Fibroblast of skin of scalp (primary cell): ENCODE measurements at places on chromosomes 5 and 9.

DNA sequence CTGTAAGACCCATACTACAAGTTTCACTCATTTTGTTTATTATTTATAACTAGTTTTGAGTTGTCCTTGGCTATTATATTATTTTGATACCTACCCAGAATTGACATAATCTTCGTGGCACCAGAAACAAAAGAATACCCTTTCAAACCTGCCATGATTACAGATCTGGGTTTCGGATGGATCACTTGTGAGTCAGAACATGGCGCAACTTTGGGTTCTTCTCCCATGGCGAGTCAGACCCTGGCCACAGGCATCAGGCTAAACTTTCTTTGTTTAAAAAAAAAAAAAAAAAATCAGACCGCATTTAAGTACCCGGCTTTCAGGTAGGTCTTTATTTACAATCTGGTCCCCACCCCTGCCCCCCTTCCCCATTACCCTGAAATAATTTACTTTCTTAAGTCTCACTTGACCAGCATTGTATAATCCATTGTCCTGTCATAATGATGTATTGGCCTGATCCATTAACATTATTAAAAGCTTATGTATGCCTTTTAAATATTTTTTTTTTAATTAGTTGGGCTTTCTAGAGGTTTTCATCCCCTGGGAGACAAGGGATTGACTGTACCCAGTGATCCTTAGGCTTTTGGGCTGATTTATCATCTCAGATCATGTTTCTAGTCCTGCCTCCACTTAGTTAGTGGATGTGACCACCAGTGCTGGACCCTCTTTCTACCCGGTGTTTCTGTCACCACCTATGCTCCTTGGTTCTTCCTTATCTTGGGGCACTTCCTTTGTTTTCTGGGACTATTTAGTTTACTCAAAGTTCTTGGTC, 43.9 kb downstream of the F2RL2 start:
- DNase-seq = peak; percentile 29

DNA sequence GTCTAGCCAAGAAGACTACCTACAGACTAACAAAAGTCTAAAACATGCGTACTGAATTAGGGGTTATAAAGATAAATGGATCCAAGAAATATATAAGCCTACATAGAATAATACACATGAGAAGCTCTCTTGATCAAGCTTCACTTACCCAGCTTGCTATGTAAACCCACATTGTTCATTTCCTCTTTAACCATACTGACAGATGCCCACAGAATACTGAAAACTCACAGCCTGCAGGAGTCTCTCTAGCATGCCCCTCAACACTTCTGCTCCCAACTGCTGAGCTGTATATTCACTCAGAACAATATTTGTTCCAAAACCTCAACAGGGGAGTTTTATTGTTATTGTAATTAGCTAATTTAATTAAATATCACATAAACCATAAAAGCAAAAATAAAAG, 52.4 kb downstream of the RFX3 start:
- no peak for DNase-seq

- DNase-seq = peak; percentile 52
Measured at GRCh38 chr9:18493451-18493993, 19.6 kb downstream of the ADAMTSL1 start.

DNA sequence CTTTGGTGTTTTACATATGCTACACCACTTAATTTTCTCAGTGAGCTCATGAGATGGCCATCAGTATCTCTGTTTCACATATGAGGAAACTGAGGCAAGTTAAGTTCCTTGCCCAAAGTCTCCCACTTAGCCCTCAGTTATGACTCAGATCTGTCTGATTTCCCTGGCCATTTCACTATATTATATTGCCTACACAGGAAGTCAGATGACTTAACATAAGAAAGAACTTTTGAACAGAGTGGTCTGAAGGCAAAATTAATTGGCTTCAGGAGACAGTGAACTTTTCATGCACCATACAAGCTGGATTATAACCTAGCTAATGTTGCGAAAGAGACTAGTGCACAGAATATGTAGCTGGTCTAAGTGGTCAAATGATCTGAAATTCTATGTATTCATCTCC, 221.6 kb downstream of the NFIB start:
- no peak for DNase-seq

GRCh38 chr9:133201424-133202144, 7.5 kb downstream of the OBP2B start:
- no peak for DNase-seq

GRCh38 chr9:86600977-86601376, 246.8 kb upstream of the TUT7 start:
- DNase-seq = no peak

- no peak for DNase-seq
Measured at GRCh38 chr9:278651-279050, 64.0 kb downstream of the DOCK8 start.

- no peak for DNase-seq
Measured at GRCh38 chr5:16345454-16345853, 120.1 kb downstream of the ZNF622 start.

DNA sequence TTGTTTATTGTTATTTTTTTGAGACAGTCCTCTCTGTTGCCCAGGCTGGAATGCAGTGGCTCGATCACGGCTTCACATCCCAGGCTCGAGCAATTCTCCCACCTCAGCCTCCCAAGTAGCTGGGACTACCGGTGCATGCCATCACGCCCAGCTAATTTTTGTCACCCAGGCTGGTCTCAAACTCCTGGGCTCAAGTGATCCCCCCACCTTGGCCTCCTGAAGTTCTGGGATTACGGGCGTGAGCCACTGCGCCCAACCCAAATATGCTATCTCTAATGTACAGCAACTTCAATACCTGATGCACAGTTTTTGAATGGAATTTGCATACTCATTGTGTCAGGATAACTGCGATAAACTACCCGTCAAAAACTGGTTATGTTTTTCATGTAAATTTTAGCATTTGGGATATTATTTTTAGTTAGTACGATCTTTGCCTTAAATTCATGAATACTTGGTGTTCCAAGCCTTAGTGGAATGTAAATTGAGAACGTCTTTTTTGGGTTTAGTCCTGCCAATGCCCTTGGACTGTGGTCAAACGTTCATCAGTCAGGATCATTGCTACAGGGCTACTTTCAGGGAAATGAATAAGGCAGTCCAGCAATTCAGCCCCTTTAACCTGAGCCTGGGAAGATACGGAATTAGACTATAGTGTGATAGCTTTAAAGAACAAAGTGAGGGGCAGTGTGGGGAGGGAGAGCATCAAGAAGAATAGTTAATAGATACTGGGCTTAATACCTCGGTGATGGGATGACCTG, 4.4 kb downstream of the UGCG start:
- no peak for DNase-seq

GRCh38 chr5:120749737-120750136, 285.6 kb downstream of the PRR16 start:
- DNase-seq = no peak

DNA sequence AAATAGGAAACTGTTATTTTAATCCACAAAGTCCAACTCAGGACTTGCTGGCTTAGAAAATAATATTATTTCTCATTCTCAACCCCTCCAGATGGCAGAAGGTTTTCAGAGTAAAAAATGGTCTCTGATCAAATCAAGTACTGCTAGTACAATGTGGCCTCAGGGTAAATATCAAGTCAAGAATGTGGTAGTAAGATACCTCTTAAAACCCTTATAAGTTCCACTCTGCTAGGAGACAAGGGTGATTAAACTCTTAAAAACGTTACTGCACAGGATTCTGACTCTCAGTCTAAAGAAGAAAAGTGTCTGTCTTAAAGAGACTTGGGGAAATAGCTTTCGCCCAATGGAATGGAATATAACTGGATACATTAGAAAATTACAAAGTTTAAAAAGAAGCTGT, 120.8 kb upstream of the PDE4D start:
- DNase-seq = no peak

DNA sequence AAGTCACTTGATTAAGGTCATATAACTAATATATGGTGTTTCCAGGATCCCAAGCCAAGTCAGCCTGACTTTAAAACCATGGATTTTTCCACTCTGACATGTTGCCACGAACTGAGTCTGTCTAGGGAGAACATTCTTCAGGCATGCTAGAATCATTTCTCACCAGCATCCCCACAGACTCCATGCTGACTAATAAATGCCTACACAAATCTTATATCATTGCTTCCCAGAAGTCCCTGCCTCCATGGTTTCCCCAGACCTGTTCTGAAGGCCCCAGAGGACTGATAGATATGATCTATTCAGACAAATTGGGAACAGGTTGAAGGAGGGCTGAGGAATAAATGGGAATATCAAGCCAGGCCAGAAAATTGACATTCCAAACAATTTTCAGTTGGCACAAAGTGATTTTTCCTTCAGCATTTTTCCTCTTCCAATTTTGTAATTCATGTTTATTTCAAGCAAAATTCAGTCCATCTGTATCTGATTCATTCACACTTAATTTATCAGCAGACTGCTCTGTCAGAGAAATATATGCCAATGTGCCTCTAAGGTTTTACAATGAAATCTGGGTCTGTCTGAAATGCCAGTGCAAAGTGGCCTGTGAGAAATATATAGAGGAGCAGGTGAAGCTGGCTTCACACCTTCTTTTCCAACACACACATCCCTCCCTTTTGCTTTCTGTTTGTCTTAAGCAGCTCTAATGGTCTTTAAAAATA, 413.6 kb upstream of the TNC start:
- peak; percentile 94 for DNase-seq

GRCh38 chr9:134555094-134555650, 86.4 kb upstream of the COL5A1 start:
- peak; percentile 82 for DNase-seq

DNA sequence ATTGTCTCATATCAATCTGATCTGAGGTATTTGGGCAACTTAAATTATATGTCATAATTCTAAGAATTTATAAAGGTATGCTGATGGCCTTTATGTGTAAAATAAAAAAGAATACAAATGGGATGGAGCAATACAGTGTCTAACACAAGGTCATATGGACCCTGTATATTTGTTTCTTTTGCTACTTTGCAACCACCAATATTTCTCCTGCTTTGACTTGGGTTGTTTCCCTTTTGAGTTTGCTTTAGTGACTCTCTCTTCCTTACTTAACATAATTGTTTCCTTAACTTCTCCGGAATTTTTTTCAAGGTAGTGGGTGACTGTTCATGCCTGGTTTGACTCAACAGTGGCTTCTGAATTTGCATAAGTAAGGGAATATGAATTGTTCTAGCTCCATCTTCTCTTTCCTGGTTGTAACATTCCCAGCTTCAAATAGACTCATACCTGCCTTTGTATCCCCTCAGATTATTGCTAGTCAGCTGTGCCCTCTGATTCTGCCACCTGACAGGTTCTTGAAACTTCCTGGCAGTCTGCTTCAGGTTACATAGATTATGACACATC, 30.2 kb upstream of the ANXA1 start:
- no peak for DNase-seq

- no peak for DNase-seq
Measured at GRCh38 chr9:99244344-99245260, 22.5 kb downstream of the SEC61B start.

GRCh38 chr5:132222649-132223038, 5.0 kb downstream of the P4HA2 start:
- DNase-seq = no peak

DNA sequence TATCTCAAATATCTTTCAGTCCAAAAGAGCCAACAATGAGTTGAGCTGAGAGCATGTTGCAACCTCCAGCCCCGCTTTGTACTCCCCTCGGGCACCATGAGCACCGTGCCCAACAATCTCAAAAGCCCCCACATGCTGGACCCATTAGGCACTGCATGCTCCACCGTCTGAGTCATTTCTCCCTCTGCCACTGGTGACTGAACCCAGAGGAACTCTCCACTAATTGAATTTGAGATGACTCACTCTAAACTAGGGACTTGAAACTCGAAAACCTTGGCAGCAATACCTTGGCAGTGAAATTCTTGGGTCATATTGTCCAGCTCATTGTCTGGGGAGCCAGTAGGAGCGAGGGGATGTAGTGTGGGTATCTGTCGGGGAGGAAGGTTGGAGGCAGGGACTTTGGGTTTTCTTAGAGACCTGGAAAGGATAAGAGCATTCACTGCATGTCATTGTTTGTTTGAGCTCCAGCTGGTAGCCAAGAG, 49.9 kb upstream of the SLIT3 start:
- DNase-seq = peak; percentile 100

GRCh38 chr9:110214586-110215355, 6.8 kb upstream of the C9orf152 start:
- DNase-seq = no peak

GRCh38 chr9:94971378-94972131, 245.1 kb downstream of the AOPEP start:
- DNase-seq = no peak

DNA sequence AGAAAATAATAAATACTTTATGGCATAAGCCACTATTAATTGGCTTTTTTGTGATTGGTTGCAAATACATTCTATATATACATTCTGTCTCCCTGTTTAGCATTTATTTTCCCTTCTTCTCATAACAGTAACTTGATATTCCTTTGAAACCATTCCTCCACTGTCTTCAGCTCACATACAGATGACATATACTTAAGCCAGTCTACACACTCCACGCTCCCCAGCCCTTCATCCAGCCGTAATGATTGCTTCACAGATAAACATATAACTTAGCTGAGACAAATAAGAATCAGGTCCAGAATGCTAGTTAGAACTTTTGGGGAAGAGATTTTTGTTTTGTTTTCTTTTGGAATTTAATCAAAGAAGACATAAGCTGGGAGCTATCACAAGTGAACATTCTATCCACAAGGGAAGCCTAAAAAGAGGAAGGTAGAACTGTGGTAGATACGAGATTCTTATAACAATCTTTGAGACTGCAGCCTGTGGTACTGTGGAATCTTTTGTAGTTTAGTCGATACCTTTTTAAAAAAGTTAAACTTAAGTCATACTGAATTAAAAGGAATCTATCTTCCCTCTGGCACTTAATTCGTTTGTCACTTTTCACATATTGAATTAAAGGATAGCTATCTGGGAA, 365.1 kb upstream of the PRR16 start:
- no peak for DNase-seq

- peak; percentile 38 for DNase-seq
Measured at GRCh38 chr5:111928511-111928910, 171.5 kb upstream of the NREP start.

DNA sequence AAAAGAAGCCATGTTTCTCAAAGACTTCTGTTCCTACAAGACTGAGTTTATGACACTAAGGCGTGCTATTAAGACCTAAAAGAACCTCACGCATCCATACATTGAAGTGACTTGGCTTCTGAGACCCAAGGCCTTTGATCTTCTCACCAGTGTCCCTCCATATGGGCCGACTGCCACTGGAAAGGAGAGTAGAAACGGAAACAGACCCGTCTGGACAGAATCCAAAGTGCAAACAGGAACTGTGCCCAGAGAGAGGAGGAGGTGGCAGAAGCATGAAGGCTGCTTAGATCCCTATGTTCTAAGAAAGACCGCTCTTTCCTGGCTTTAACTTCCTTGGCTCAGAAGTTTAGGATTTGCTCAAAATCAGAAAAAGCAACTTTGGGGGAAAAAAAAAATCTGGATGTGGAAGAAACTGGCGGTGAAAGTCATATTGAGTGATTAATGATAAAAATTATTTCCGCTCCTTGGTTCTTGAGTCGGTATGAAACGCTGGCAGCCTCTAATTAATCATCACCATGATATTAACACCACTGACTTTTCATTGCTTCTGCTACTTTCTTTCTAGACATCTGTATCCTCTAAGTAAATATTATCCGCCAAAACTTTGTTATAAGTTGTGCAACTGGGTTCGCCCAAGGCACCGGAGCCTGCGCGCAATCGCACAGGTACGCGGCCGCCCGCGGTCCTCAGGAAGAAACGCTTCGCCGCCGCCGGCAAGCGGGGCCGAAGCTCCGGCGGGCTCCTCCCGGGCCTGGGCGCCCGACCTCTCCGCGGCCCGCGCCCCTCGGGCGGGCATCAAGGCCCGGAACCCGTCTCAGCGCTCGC, 726 bp downstream of the DAP start:
- DNase-seq = peak; percentile 73

- no peak for DNase-seq
Measured at GRCh38 chr9:15286161-15286821, 20.7 kb downstream of the TTC39B start.
